A549 (cell line): ENCODE measurements at places on chromosomes 6 and 20. TPM values are rescaled to one million over a fixed set of nuclear protein-coding genes. Genes with fewer than 3 reads are reported as not detected.
A peak's percentile ranks its signal among the peaks of the same experiment; 100 is the strongest.

GRCh38 chr6:34718976-34719375, 22.4 kb upstream of the ILRUN start:
- no peak for DNase-seq

DNA sequence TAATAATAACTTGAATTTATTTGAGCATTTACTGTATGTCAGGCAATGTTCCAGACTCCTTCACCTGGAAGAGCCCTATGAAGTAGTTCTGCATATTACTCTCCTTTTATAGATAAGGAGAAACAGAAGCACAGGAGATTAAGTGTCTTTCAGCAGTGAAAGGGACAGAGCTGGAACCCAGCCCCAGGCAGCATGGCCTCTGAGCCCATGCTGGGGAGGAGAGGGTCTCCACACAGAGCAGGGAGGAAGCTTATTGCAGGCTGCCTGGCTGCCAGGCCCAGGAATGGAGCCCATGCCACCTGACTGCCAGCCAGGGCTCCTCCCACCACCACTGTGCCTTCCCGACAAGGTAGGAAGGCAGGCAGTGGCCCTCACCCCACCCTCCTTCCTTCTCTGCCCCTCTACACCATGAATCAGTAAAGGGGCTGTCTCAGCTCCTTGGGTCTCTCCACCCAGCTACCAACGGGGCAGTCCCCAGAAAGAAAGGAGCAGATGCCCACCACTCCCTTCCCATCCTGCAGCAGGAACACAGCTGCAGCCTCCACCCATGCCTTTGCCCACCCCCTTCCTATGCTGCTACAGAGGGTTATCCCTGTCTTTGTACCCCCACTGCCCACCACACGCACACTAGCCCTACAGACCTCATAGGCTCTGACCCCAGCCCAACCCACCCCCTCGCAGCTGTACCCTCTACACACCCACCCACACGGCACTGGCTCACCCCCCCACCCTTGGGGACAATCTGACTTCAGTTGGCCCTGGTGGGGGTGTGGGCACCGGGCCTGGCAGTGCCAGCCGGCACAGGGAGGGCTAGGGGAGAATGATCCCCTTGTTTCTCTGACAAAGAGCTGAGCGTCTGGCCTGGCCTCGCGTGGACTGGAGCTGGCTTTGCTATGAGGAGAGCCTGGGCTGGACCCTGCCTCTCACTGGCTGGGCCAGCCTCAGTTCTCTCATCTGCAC, 41.8 kb downstream of the TFEB start:
- DNase-seq = no peak

DNA sequence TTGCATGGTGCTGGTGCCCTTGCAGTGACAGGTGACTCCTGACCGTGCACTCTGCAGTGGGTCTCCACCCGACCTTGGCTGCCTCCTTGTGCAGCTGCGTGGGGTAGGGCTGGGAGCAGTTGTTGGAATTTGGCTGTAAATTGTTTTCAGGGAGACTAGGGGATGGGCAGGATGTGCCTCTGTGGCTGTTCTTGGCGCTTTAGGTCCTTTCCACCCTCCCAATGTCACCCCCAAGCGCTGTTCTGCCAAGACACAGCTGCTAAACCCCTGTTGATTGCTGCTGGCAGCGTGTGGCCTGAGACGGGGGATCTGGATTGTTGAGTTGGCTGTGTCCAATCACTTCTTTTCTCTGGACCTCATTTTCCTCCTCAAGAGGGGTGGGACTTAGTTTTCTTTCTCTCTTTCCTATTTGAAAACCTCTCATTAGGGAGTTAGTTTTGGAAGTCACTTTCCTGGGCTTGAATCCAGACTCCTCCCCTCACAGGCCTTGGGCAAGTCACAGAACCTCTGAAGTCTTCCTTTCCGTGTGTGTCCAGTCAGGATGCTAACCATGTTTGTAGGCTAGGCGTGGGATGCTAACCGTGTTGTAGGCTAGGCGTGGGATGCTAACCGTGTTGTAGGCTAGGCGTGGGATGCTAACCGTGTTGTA, 8.5 kb downstream of the IGF2R start:
- no peak for DNase-seq

GRCh38 chr20:8330785-8331695, 199.0 kb downstream of the PLCB1 start:
- DNase-seq = no peak

- no peak for DNase-seq
These were observed 39.1 kb upstream of the ARHGAP18 start for GRCh38 chr6:129748901-129749748.

- DNase-seq = no peak
These were observed 34.3 kb downstream of the SIRPA start for GRCh38 chr20:1929460-1929859.

- peak; percentile 76 for DNase-seq
These were observed 1.6 kb downstream of the DSP start for GRCh38 chr6:7542874-7543624.

- no peak for DNase-seq
These were observed 757.0 kb upstream of the MMS22L start for GRCh38 chr6:98039904-98040607.

DNA sequence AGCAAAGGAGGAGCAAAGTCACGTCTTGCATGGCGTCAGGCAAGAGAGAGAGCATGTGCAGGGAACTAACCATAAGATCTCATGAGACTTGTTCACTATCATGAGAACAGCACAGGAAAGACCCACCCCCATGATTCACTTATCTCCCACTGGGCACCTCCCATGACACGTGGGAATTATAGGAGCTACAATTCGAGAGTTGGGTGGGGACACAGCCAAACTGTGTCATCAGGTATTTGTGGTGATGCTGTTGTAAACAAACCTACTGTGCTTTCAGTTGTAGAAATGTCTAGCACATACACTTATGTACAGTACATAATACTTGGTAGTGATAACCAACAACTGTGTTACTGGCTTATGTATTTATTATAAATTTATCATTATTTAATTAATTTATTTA, 128.3 kb downstream of the UTRN start:
- DNase-seq = no peak

DNA sequence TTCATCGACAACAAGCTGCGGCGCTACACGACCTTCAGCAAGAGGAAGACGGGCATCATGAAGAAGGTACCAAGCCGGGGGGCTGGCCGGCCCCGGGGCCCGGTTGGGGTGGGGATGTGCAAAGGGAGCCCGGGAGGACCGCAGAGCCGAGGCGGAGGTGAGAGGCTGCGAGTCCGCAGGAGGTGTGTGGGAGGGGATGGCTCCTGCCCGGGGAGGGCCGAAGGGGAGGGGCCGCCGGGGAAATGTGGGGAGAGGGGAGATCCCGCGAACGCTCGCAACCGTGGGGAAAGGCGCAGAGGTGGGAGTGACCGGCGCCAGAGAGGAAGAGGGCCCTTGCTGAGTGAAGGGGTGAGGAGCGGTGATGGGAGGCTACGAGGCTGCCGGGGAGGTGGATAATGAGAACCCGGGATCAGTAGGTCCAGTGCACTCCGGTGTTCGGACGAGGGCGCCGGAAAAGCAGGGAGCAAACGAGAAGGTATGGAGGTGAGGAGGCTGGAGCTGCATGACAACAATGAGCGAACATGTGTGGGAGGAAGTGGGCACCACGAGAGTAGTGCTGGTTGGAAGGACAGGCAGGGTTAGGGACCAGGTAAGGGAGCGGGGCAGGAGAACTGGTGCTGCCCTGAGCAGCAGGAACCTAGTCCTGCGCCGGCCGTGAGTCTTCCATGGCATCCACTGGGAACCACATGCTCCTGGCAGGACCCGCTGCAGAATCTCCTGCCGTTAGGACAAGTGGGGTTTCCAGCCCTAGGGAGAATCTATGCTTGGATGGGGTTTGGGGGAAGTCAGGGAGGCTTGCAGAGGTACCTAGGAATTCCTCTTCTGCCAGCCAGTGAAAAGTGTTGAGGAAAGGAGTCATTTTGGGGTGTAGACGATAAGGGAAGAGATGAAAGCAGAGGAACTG, 1.3 kb downstream of the SRF start:
- DNase-seq = peak; percentile 24

- no peak for DNase-seq
These were observed 60.0 kb downstream of the DNAH8 start for GRCh38 chr6:38774929-38775707.

DNA sequence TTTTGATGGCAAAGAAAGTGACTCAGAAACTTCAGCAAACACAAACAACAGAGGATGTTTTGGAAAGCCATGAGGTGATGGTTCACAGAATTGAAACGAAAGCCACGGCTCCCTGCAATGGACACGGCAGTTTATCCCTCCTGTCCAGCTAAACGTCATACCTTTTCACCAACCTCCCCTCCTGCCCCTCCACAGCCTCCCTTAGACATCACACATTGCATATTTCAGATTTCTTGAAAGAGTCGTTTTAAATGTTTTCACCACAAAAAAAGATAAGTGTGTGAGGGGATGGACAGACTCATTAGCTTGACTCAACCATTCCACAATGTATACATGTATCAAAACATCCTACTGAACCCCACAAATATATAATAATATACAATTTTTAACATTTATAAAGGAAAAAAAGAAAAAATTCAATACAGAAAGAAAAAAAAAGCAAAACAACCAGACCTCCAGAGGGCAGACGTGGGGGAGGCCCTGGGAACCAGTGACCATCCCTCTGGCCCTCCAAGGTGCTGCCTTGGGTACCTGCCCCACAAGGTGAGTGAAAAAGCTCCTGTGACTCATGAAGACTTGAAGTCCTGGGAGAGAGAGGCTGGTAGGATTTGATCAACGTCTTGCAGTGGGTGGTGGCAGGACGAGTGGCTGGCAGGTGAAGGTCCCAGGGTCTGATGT, 117.2 kb upstream of the THBS2 start:
- no peak for DNase-seq

DNA sequence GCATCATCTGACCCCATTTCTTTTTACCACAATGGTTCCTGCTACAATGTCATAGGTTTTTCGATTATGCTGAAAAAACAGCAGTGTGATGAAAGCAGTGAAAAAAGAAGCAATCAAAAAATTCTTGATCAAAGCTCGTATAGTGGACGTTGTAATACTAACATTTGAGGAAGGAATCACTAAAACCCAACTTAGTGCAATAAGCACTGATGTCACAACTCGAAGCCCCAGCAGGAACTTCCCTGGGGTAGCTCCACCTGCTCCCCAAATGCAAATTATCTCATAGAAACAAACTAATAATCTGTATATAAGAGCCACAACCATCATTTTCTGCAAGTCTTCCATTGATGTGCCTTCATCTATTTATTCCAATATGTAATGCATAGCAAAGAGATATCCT, 285.6 kb upstream of the SGK1 start:
- DNase-seq = no peak

- DNase-seq = no peak
These were observed 123.9 kb downstream of the MAP3K4 start for GRCh38 chr6:161115468-161115867.

STX11 gene
- 0.36 to 0.98 TPM (median 0.59 TPM) in 3 replicates for polyA plus RNA-seq

SLC22A1 gene
- 1.6 to 2.1 TPM (median 1.7 TPM) in 3 replicates for polyA plus RNA-seq

NR2E1 gene
- polyA plus RNA-seq = 0.08 TPM in 2 of 3 replicates, not detected in the other

VGLL2 gene
- polyA plus RNA-seq = not detected in 3 replicates

PTGIS gene
- polyA plus RNA-seq = 0.04 to 0.05 TPM (median 0.04 TPM) in 3 replicates

CCM2L gene
- polyA plus RNA-seq = 0.13 to 0.32 TPM (median 0.18 TPM) in 3 replicates

OOEP gene
- not detected in 3 replicates for polyA plus RNA-seq

GRM1 gene
- 0.03 to 0.05 TPM in 2 of 3 replicates, not detected in the other for polyA plus RNA-seq

RBM12 gene
- polyA plus RNA-seq = 49.0 to 50.9 TPM (median 49.9 TPM) in 3 replicates
